ENCODE measurements at places on chromosomes 1 and 21.
A peak's percentile ranks its signal among the peaks of the same experiment; 100 is the strongest.

DNA sequence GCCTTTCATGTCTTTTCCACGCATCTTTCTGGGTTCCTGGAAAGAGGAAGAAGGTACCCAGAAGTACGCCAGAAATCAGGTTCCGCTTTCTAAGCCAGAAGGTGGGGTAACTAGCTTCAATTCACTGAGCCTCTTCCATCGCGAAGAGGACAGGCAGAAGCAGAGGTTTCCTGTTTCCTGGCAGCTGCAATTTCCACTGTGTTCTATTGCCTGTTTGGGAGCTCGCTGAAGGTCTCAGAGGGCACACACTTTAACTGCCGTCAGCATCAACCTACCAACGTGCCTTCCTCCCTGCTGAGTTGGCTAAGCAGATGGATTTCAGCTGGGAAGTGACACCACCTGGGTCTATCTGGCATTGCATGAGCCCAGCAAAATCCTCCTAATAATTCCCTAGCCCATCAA lies 10.0 kb downstream of the NCF2 start:
- DNase-seq: no peak

DNA sequence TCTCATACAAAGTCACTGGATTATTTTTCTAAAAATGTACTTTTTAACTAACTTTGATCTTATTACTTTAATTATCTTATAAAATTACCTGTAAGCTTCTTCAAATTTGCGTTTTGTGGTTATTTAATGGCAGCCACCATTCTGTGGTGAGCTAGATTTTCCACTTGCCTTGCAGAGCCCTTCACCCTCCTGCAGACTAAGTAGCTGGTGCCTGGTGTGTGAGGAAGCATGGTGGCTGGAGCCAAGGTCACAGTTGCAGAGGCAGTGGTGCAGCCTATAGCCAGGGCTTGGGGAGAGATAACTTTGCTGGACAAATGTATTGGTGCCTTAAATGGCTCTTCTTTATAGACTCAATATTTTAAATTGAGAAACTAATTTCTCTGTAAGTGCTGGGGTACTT lies 11.2 kb upstream of the CD84 start:
- no peak for DNase-seq

GRCh38 chr1:5477716-5478115 lies 514.5 kb downstream of the NPHP4 start:
- DNase-seq: no peak

DNA sequence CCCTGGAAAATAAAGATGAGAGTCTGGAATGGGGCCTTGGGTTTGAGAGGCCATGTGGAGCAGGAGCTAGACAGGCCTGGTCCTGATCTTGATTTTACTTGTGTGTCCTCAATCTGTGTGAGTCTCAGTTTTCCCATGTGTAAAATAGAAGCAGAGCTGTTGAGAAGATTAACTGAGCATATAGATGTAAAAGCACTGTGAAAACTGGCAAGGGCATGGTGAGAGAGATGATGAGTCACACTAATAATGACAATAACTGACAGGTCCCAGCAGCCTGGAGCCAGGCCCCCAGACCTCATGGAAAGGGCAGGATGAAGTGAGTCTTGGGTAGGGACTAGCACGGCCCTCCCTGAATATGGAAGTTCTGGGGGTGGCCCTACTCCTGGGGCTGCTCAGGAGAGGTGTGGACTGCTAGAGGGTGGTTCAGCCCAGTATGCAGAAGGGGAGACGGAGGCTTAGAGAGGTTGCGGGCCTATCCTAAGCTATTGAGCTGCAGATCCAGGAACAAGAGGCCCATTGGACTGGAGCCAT lies 2.8 kb upstream of the AHDC1 start:
- no peak for DNase-seq

- DNase-seq: no peak
Observed at GRCh38 chr1:59687081-59687480, 127.7 kb upstream of the HOOK1 start.

DNA sequence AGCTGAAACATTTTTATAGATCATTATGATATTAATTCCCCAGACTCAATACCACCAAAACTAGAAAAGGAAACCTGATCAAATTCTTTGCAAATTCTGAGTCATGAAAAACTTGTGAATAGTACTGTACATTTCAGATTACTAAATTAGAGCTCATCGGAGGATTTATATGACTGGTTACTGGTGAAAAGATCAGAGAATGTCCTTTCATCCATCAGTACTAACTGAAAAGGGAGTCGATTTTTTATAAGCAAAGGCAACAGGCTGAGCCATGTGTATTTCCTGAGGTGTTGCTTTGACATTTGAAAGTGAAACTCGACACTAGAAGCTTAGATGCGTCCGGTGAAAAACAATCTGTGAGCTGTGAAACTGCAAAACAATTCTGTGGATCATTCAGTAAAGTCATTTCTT lies 155.7 kb downstream of the TNFSF18 start:
- no peak for DNase-seq

DNA sequence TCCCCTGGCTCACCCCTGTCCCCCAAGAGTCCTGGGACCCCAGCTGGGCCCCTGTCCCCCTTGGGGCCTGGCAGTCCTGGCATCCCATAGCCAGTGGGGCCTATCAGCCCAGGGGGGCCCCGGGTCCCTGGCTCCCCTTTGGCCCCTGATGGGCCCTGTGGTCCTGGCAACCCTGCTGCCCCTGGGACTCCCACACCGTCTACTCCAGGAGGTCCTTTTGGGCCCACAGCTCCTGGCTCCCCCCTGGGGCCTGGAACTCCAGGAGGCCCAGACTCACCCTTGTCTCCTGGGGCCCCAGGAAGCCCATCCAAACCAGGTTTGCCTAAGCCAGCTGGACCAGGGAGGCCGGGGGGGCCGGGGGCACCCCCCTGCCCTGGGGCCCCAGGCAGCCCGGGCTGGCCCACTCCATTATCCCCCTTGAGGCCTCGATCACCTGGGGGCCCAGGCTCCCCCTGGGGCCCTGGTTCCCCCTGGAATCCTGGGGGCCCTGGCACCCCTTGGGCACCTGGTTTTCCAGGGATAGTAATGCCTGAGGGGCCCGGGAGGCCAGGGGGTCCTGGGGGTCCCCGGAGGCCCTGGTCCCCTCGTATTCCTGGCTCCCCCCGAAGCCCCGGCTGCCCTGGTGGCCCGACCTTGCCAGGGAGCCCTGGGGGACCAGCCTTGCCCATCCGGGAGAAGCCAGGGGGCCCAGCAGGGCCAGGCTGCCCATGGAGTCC lies 10.1 kb downstream of the ADPRS start:
- DNase-seq: no peak

DNA sequence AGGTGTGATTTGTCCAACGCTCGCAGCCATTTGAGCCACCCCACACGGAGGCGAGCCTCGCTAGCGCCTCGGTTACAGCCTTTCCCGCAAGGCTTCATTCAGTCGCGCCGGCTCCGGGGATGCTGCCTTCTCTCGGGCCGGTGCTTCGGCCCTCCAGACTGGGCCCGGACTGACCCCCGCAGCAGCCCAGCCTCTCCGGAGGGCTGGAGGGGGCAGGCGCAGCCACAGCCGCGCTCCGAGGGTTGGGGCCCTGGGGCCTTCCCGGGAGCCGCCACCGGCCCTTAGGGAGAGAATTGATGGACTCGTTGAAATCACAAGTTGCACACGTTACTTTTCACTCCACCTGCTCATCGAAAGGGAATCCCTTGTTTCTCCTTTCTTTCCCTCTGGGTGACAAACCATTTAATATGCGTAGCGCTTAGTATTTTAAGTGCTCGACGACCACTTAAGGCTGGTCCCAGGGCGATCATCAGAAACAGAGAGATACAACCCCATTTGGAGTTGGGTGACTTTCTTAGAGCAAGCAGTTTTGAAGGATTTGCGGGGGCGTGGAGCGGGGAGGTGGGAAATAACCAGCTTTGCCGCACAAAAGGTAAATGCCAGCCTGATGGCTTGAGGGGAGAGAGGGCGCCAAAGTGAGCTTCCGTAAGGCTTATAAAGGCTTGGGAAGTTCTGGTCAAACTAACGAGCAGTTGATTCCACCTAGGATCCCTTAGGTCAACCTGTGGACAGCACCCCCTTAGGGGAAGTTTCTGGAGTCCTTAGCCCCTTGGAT lies 24.6 kb upstream of the ENAH start:
- DNase-seq: no peak

DNA sequence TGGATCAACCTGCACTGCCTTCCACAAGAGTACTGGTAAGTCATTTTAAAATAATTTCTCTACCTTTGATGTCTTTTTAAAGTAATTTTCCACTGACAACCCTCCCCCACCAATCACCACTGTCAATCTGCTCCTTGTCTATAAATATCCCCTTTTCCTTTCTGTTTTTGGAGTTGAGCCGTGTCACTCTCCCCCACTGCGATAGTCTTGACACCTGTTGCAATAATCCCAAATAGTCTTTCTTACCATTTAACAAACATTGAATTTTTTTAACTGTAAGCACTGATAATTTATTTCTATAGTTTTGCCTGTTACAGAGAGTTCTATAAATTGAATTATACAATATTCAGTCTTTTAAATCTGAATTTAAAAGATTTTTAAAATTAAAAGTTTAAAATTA lies 420.9 kb downstream of the COL11A1 start:
- DNase-seq: no peak

GRCh38 chr1:159826441-159827101 lies at the start of gene SLAMF8:
TSS of gene SLAMF8 (plus strand) at chr1:159826873. CDS start at chr1:159826899, 26 bp downstream.
- no peak for DNase-seq

- no peak for DNase-seq
Observed at GRCh38 chr1:235078480-235079381, 49.9 kb downstream of the TOMM20 start.

DNA sequence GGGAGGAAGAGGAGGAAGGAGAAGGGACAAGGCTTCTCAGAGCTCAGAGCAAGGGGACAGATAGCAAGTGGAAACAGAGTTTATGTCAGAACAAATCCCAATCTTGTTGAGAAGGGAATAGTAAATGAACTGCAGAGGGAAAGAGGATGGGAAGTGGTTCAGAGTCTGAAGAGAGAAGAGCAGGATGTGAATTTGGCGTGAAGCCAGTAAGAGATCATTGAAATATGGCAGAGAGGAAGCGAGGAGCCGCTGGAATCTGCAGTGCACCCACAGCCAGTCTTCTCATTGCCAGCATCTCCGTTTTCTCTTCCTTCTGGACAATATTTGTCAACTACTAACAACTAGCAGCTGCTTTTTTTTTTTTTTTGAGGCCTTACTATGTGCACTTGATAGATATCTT lies 19.1 kb downstream of the OLFML3 start:
- DNase-seq: no peak

DNA sequence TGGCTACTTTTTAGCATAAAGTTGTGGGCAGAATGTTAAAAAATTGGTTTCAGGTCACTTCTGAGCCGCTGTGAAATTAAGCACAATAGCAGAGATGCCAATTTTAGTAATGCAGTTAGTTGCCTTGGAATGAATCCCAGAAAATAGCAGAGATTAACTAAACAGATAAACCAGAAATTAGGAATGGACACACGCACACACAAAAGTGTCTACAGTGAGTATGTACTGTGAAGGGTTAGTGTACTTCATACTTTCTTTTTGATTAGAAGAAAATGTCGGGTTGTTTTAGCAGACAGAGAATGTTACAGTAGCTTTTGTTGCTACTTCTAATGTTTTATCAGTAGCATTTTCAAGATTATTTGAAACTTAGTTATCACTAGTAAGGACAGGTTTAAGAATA lies 106.7 kb downstream of the LEPR start:
- peak; percentile 54 for DNase-seq

- no peak for DNase-seq
Observed at GRCh38 chr1:45097079-45097478, 85.0 kb downstream of the UROD start.

DNA sequence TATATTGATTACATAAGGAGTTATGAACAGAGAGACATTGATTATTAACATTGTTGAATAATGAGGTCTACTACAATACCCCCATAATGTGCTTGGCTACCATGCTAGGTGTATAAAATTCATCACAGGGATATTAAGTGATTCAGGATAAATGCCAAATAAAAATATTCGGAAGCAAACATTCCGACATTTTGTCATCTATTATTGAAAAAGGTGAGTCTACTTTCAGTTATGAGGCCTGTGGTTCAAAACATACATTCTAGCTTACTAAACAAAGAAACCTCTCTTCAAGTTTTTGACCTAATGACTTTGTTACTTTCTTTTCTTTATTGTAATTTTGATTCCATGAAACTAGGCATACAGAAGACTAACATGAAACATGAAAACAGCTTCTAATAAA lies 190.3 kb upstream of the GREM2 start:
- no peak for DNase-seq

DNA sequence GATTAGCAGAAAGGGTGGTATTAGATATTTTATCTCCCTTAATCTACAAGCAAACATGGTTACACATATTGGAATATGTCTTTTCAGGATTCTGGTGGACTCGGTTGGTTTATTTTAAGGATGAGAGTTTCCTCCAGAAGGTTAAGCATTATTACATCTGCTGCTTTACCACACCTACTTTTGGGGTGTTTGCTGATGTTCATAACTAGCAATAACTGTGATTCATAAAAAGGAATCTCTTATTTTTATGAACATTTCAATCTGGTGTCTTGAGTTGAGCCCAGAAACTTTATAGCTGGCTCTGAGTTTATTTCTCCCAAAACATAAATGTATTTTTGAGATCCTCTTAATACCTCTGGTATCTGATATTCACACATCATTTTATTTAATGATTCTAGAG lies 82.7 kb downstream of the LRRC8D start:
- no peak for DNase-seq

DNA sequence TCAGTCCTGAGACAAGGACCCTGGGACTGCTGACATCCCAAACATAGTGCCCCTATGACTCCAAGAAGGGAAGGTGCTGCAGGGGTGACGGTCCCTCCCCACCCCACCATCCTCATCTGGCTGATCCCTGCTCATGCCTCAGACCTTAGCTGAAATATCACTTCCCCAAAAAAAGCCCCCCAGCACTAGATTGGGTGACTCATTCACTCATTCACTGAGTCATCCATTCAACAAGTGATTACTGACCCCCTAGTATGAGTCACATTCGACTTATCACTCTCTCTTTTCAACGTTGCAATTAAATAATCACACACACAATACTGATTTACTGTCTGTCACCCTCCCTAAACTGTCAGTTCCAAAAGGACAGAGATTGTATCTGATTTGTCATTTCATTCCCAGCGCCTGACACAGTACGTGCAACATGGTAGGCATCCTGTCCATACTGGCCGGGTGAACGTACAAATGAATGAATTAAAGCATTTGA lies 48.6 kb downstream of the HIVEP3 start:
- no peak for DNase-seq

DNA sequence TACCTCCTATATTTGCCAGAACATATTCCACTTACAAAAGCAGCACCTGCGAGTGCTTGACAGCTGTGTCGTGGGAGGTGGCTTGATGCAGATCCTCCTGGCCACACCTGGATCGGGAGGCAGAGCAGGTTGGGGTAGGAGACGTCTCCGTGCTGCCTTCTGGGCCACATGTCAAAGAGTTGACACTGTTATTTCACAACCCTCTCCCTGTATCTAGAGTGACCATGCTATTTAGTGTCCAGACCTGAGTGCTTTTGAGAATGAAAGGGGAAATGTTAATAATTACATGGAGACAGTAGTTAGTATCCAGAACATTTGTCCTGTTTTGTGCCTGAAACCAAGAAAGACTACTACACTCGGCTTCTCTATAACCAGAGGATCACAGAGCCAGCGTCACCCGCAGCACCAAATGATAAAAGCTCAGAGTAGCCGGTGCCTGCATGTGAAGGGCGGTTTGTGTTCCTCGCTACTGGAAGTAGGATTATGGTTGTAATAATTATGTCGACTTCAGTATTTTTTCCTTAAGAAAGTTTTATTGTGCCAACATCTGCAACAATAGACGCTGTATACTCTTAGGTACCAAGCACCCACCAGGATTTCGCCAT lies 77.1 kb downstream of the GALNT2 start:
- DNase-seq: no peak

- no peak for DNase-seq
Observed at GRCh38 chr1:83512373-83513193, 486.3 kb downstream of the TTLL7 start.

Data from AG09319 (cell line).